CD4-positive, alpha-beta T cell treated with Interleukin-12 subunit alpha and Interleukin-12 subunit beta, for 1 hour (primary cell): ENCODE measurements at places on chromosomes 5 and 9.

DNA sequence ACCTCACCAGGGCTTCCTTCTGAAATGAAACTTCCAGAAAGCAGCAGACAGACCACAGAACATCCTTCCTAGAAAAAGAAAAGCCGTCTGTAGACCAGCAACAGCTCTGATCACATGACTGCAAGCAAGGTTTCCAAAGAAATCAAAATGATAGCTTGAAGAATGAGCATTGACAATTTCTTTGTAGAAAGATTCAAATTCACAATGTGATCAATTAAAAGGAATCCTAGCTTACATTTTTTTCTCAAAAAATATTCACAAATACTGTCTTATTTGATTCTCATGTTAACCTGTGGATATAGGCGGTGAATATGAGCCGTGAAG lies 144.9 kb downstream of the MTX3 start:
- no peak for DNase-seq

DNA sequence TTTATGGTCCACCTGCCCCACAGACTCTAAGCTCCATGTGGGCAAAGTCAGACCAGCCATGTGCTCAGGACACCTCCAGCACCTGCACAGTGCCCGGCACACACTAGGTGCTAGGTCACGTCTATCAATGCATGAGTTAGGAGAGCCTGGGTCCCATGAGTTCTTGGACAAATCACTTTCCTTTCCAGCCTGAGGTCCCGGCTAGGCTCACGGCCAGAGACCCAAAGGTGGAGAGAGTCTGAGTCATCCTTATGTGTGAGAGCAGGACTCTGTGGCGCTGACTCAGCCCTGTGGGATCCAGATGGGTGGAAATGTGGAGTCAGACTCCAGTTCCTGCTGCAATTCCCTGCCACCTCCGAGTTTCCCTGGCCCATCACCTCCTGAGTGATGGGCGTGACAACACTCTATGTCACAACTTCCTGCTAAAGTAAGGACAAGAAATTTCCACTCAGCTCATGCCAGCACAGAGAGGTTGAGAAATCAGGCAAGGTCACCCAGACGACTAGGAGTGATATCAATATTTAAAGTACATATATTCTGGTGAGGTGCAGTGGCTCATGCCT lies 2.5 kb upstream of the ST6GALNAC4 start:
- no peak for DNase-seq

- DNase-seq: no peak
Measured at GRCh38 chr9:135492886-135493669, 7.4 kb upstream of the MRPS2 start.

DNA sequence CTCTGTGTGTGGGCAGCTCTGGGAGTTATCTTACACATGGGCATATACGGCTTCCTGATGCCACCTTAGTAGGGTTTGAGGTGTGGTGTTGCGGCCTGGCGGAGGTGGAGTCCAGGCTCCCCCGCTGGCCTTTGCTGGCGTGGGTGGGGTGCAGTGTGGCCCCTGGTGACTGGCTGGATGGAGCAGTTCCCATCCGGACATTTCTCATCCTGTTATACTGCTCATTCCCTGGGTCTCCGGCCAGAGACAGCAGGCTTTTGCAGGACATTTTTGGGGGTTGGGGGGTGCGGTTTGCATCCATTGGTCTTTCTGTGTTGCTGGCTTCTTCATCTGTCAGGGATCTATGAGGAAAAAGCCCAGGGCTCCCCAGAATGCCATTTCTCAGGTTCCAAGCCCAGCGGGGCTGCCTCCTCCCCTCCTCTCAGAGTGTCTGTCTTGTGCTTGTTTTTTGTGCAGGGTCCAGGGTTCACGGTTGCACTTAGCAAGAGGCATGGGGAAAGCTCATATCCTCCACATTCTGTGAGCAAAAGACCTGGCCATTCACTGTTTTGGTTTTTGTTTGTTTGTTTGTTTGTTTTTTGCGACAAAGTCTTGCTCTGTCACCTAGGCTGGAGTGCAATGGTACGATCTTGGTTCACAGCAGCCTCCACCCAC lies 22.3 kb downstream of the NDUFS6 start:
- DNase-seq: no peak

DNA sequence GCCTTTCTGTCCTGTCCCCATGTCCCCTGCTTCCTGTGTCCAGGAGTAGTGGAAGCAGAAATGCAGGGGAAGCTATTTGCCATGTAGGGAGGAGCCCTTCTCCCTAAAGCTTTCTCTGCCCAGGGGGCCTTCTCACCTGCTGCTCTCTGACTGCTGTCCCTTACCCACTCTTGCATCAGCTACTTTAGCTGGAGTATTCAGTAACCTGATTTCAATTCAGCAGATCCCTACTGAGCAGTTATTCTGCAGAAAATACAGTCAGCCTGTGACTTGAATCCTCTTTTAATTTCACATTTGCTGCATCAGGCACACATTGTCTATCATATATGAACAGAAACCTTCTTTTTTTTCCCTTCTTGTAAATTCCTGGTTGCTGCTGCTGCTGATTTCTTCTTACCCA lies 90.4 kb downstream of the MVB12B start:
- no peak for DNase-seq

DNA sequence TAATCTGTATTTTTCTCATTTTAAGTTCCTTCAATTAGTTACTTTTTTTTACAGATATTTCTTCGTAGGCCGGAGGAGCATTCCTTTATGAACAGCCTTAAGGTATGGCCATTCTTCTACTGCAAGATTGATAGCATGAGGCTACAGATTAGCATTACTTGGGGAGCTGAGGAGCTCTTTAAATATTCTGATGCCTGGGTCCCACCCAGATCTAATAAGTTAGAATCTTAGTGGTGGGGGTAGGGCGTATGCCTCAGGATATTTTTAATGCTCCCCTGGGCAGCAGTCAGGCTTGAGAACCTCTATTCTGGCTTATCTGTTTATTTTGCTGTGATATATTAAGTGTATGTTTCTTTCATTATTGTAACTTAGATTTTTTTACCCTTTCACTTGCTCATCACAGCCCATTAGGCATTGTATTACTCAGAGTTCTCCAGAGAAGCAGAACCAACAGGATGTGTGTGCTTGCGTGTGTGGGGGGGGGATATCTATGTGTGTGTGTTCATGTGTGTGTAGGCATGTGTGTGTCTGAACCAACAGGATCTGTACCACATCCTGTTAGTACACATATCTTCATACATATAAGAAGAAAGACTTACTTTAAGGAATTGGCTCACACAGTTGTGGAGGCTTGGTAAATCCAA lies 91.8 kb upstream of the MTAP start:
- DNase-seq: no peak

GRCh38 chr9:20355022-20355421 lies 267.3 kb downstream of the MLLT3 start:
- DNase-seq: no peak

GRCh38 chr5:177339107-177339638 lies 12.3 kb downstream of the LMAN2 start:
- no peak for DNase-seq

DNA sequence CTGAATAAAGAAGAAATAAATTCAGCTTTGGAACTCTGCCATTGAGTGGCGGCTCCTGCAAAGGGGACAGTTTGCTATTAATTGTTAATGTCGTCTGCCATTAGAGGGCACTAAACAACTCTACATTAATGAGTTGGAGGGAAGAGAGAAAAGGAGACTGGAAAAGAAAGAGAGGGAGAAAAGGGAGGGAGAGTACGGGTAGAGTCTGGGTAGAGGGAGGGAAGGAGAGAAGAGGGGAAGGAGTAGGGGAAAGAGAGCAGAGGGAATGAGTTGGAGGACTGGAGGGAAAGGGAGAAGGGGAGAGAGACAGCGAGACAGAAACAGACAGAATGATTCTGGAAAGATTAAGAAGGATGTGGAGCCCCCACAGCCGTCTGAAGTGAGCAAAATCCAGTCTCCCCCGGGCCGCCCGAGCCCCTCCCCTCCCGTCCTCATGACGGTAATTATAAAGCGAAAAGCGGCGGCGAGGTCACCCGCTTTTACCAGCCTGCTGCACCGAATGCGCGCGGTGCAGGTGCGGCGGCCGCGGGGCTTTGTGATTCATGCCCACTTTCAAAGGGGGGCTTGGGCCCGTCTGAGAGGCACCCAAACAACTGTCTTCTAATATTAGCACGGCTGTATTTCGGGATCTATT lies 1.9 kb upstream of the FST start:
- DNase-seq: peak; percentile 32

DNA sequence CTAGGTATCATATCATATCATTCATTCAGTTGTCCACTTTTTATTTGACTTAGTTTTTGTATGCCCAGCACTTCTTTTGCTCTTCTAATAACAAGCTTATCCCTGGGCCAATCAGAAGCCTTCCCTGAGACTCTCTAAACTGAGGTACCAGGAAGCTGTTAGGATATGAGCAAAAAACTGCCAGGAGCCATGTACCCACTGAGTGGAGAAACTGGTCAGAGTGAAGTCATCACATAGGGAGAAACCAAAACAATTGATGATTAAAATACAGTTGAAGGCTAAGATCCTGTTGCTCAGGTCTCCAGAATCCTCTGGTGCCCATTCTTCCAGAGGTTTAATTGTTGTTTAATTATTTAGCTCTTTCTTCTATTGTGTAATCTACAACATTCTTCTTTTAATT lies 120.2 kb downstream of the KIAA0825 start:
- DNase-seq: no peak

GRCh38 chr5:115396688-115397087 lies 100.2 kb upstream of the CCDC112 start:
- no peak for DNase-seq

DNA sequence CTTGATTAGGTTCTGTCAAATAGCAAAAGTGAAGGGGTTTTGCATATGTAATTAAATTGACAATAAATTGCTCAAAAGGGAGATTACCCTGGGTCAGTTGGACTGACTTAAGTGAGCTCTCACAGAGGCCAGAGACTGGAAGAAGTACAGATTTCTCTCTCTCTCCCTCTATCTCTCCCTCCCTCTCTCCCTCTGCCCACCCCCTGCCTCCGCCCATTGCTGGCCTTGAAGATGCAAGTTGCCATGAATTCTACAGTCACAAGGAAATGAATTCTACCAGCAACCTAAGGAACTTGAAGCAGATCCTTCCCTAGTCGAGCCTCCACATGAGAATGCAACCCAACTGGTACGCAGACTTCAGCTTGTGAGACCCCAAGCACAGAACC lies 119.2 kb downstream of the LPAR1 start:
- DNase-seq: no peak

DNA sequence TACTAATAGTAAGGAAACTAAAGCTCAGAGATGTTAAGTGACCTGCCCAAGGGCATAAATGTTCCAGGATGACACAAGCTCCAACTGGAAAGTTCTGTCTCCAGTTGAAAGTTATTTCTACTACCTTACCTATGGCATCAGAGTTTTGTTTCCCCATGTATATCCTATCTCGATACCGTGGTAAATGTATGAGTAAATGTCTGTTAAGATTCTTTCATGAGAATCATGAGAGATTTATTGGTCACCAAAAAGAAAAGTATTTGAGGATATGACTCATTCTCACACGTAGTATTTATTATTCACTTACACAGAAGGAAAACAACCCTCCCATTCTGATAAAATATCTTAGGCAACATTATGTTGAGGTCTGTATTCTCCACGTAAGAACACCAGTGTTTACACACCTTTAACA lies 11.1 kb upstream of the SHOC1 start:
- no peak for DNase-seq

DNA sequence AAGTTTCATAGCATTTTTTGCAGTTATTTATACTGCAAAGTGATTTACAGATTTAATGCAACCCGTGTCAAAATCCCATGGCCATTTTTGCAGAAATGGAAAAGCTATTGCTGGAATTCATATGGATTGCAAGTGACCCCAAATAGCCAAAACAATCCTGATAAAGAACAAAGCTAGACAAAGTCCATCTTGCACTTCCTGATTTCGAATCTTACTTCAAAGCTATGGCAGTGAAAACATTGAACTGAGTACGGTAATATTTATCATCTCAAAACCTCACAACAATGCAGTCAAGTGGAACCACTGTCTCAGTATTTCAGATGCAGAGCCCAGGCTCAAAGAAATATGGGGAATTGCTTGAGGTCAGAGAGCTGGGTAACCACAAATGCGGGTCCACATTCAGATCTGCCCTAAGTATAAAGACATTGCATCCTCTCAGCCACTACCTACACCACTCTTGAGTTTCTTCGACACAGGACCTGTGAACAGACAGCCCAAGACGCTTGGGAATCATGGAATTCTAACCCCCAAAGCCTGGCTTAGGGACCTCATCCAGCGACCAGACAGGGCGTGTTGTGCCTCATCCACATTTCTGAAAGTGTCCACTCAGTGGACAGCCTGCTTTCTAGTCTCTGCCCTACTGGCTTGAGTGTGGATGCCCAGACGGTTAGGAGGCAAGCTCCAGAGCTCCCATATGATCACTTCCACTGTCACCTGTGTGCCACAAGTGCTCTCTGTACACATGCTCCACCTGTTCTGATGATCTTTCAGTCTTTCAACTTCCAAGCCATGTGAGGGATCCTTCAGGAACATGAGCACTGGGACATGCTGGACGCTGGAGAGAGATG lies 39.3 kb upstream of the KCNIP1 start:
- DNase-seq: no peak

- DNase-seq: no peak
Measured at GRCh38 chr5:14735944-14736343, 71.4 kb downstream of the OTULIN start.

DNA sequence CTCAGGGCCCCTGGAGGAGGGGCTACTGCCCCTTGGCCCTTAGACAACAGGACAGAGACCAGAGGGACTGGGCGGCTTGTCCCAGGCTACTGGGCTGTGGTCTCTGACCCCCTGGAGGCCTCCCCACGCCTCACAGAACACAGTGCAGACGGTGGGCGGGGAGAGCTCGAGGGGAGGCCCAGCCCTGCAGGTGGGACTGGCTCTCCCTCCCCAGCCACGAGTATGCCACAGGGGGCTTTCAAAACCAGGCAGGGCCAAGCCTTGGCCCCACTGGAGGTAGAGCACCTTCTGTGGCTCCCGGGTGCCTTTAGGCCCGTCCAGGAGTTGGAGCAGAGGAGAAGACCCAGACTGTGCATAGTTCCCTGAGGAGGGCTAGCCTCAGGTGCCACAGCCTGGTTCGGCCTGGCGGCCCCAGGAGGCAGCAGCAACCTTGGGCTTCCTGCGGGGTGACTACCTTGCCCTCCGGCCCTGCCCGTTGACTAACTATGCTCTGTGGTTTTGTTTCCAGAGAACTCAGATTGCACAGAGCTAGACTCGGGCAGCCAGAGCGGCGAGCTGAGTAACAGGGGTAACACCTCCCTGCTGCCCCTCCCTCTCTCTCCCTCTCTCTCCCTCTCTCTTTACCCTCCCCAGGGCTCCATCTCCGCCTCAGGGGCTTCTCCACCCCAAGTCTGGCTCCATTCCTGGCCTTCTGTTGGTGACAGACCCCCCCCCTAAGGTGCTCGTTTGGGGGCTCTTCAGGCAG lies 15.5 kb downstream of the CARD19 start:
- no peak for DNase-seq

DNA sequence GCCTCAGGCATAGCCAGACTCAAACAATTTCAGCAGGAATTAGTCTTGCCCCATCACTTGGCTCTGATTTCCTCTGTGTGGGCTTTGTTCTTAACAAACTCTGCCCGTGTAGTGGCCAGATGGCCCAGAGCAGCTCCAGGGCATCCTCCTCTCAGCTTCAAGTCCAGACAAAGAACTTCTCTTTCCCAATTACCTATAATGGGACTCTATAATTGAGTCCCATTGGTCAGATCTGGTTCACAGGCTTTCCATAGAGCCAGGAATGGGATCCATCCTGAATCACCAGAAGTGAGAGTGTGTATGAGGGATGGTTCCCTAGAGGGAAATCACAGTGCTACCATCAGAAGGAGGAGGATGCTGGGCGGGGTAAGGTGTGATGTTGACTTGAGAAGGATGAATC lies 515.8 kb downstream of the KIF4B start:
- DNase-seq: no peak

- DNase-seq: no peak
Measured at GRCh38 chr5:33261305-33261704, 179.5 kb upstream of the TARS1 start.

- peak; percentile 75 for DNase-seq
Measured at GRCh38 chr5:151085517-151086041, 4.7 kb upstream of the TNIP1 start.
